ENCODE measurements at places on chromosomes 16 and 17. TPM values are rescaled to one million over a fixed set of nuclear protein-coding genes. Genes with fewer than 3 reads are reported as not detected.

DNA sequence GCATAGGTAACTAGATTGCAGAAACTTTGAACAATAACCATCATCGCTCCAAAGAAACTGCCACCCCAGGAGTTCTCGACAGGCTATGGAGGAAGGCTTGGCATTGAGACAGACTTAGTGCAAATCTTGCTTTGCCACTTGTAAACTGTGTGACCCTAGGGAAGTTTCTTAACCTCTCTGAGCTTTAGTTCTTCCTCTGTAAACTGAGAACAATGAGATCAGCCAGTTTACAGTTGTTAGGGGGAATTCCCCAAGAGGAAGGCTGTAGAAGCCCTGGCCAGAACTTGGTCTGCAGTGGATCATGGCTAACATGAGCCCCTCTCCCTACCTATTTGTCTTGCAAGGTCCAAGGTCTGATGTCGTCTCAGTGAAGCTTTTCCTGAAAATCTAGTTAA lies 78.9 kb downstream of the NT5M start:
- DNase-seq: no peak
- H3K36me3 ChIP-seq: no peaks in the 10 kb centered on the region
- H3K27ac ChIP-seq: no peak overlapping the region

GRCh38 chr17:76370261-76370993 lies 14.0 kb upstream of the SPHK1 start:
- H3K27ac ChIP-seq: no peak overlapping the region
- no peak overlapping the region for H3K4me3 ChIP-seq
- no peaks in the 10 kb centered on the region for H3K36me3 ChIP-seq
- no peaks in the 10 kb centered on the region for H3K4me1 ChIP-seq
- no peaks in the 10 kb centered on the region for H3K27me3 ChIP-seq

DNA sequence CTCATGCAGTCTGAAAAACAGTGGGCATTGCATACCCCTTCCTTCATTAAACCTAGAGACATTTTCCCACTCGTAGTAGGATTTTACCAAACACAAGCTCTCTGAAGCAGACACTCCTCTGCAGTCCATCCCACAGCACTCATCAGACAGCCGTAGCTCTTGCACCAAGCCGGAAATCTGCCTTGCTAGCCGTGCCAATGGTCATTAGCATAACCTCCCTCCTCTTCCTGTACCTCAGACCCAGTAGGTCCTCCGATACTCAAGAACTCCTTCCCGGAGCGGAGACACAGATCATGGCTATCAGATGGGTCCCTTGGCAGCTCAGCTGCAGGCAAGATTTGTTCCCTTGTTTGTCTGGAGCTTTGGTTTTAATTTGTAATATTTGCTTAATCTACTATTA lies 483.1 kb upstream of the PSMD7 start:
- no peak overlapping the region for H3K4me3 ChIP-seq
- no peak for DNase-seq
- no peaks in the 10 kb centered on the region for H3K36me3 ChIP-seq
- H3K27me3 ChIP-seq: no peaks in the 10 kb centered on the region
- no peaks in the 10 kb centered on the region for H3K4me1 ChIP-seq
- H3K27ac ChIP-seq: no peak overlapping the region

The PRSS22 gene
- total RNA-seq: 6.1 TPM

The KRTAP1-4 gene
- total RNA-seq: not detected

GRCh38 chr17:36755586-36755985 lies 154.2 kb downstream of the MRM1 start:
- no peaks in the 10 kb centered on the region for H3K27me3 ChIP-seq
- H3K4me3 ChIP-seq: no peak overlapping the region
- no peaks in the 10 kb centered on the region for H3K36me3 ChIP-seq
- no peak overlapping the region for H3K27ac ChIP-seq
- no peaks in the 10 kb centered on the region for H3K4me1 ChIP-seq
- peak; percentile 74 for DNase-seq

DNA sequence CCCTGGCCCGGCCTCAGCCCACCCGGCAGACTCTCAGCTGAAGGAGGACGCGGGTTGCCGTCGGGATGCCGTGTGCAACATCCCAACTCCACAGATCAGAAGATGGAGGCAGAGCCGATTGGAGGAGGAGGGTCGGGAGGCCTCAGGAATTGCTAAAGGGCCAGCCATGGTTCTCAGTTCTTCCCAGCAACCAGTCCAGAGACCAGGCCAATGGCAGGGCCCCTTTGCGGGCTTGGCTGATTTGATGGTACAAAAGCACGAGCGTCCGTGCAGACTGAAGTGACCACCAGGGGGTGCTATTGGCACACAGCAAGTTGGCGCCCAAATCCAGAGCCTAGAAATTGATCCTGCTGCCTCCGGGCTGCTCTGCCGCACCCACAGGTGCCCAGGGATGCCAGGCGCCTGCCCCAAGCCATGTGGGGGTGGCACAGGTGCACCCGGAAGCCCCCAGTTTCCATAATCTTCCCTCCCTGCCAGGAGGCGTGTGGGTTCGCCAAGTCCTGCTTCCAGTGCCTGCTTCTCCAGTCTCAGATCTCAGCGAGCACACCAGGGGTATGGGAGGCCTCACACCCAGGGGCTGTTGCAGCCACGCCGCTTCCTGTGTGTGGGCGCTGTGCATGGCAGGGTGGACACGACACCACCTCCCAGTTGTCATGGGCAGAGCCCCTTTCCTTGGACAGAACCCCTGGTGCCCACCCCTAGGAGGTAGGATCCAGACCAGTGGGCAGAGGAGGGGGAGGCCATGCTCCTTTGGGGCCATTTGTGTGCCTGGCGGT lies 7.1 kb upstream of the TEX19 start:
- H3K4me3 ChIP-seq: no peak overlapping the region
- peaks cover 3% of the 10 kb centered on the region for H3K27me3 ChIP-seq
- peaks cover 4% of the 10 kb centered on the region for H3K4me1 ChIP-seq
- no peaks in the 10 kb centered on the region for H3K36me3 ChIP-seq
- H3K27ac ChIP-seq: no peak overlapping the region

DNA sequence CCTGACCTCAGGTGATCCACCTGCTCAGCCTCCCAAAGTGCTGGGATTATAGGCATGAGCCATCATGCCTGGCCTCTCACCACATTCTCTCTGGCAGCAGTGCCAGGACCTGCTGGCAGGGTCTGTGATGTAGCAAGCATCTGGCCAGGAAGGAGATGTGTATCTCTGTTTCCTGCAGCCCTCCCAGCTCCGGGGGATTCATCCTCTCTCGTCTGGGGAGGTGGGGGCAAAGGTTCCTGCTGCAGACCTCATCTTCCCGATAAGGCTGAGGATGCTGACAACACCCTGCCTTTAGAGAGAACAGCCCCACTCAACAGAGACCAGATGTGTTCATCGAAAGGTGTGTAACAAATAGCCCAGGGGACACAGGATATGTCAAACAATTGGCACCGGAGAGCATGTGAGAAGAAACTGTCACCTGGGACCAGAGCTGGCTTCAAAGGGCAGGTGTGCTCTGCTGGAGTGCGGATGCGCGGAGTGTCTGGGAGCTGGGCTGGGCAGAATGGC lies 54.8 kb upstream of the SEC14L1 start:
- peaks cover 4% of the 10 kb centered on the region for H3K4me1 ChIP-seq
- no peak for DNase-seq
- H3K4me3 ChIP-seq: no peak overlapping the region
- H3K36me3 ChIP-seq: no peaks in the 10 kb centered on the region

GRCh38 chr16:53369921-53370320 lies 64.3 kb upstream of the RBL2 start:
- H3K27me3 ChIP-seq: no peaks in the 10 kb centered on the region
- no peak overlapping the region for H3K4me3 ChIP-seq
- no peak overlapping the region for H3K27ac ChIP-seq
- no peak for DNase-seq
- H3K4me1 ChIP-seq: no peaks in the 10 kb centered on the region

- no peaks in the 10 kb centered on the region for H3K27me3 ChIP-seq
- H3K27ac ChIP-seq: no peak overlapping the region
- no peaks in the 10 kb centered on the region for H3K36me3 ChIP-seq
Measured at GRCh38 chr17:74528491-74529199, 2.6 kb downstream of the CD300LB start.

DNA sequence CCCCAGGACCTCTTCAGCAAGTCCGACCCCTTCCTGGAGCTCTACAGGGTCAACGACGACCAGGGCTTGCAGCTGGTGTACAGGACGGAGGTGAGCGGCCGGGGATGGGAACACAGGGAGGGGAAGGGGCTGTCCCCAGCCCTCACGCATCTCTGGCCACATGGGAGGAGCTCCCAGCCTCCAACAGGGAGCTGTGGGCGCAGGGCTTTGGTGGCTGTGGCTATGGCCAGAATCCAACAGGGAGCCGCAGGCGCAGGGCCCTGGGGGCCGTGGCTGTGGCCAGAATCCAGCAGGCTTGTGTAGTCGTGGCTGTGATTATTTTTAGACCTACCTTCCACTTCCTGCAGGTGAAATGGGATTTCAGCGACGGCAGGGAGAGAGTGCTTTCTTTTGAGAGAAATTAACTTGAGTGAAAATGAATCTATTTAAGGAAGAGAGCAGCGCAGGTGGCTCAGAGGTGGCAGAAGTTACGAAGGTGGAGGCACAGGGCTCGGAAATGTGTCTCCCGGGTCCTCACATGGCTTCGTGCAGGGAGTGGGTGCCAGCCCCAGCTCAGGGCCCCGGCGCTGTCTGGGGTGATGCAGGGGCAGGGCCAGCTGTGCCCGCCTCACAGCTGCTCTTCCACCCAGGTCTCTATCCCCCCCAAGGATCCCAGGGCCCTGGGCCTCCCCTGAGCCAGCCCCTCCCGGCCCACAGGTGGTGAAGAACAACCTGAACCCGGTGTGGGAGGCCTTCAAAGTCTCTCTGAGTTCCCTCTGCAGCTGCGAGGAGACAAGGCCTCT lies 9.4 kb downstream of the CPNE7 start:
- no peaks in the 10 kb centered on the region for H3K4me1 ChIP-seq
- H3K4me3 ChIP-seq: no peak overlapping the region
- no peaks in the 10 kb centered on the region for H3K36me3 ChIP-seq
- H3K27me3 ChIP-seq: no peaks in the 10 kb centered on the region

The ZNF598 gene
- 64.3 TPM for total RNA-seq

DNA sequence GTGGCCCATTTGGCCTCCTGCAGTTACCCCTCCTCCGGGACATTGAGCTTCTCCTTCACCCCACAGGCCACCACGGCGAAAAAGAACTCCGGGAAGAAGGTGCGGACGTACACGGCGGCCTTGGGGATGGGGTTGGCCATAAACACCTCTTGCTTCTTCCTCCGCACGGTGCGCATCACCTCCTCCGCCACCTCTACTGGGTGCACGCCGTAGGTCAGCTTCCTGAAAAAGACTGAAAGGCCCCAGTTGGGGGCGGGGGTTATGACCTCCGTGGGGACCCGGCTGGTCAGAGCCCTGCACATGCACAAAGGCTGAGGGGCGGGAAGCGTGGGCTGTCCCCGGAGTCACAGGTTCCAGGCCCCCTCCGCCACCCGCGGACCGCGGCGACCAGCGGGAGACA lies 19.9 kb downstream of the DHRS7C start:
- H3K36me3 ChIP-seq: no peaks in the 10 kb centered on the region
- H3K4me1 ChIP-seq: no peaks in the 10 kb centered on the region
- H3K27me3 ChIP-seq: no peaks in the 10 kb centered on the region
- no peak overlapping the region for H3K27ac ChIP-seq
- no peak overlapping the region for H3K4me3 ChIP-seq

DNA sequence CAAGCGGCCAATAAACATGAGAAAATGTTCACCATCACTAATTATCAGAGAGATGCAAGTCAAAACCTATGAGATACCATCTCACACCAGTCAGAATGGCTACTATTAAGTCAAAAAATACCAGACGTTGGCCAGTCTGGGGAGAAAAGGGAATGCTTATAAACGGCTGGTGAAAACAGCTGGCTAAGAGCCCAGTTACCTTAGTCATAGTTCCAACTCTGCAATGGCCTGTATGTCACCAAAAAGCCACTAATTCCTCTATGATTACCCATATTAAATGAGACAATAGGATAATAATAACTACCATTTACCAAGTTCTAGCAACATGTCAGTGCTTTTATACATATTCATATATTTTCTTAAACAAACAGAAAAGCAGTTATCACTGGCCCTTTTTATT lies 42.9 kb upstream of the CDRT4 start:
- no peak overlapping the region for H3K27ac ChIP-seq
- H3K4me3 ChIP-seq: no peak overlapping the region
- H3K27me3 ChIP-seq: no peaks in the 10 kb centered on the region
- H3K36me3 ChIP-seq: no peaks in the 10 kb centered on the region

The KRTAP4-5 gene
- total RNA-seq: not detected

Measured in colonic mucosa (tissue), 4 donors.